A549 treated with ZK216348 at 1 μM for 4 hours (cell line): ENCODE measurements at places on chromosomes 2 and 18. TPM values are rescaled to one million over a fixed set of nuclear protein-coding genes. Genes with fewer than 3 reads are reported as not detected.

Gene RTTN
- 3.5 to 6.8 TPM (median 5.8 TPM) in 5 replicates for total RNA-seq

Gene TEKT4
- total RNA-seq, result not detected in 5 replicates

Gene CAPN14
- total RNA-seq, result 0.06 to 0.07 TPM in 2 of 5 replicates, not detected in the others

Gene FAHD2A
- total RNA-seq, result 25.5 to 34.0 TPM (median 30.1 TPM) in 5 replicates

Gene TMX3
- 15.7 to 24.2 TPM (median 21.4 TPM) in 5 replicates for total RNA-seq

Gene MC4R
- total RNA-seq, result not detected in 5 replicates

Gene SLC5A7
- not detected in 5 replicates for total RNA-seq

Gene RNU2-63P
- not detected in 5 replicates for total RNA-seq

Gene CCBE1
- 7.6 to 16.2 TPM (median 11.4 TPM) in 5 replicates for total RNA-seq

Gene UGT1A9
- 3.7 to 7.2 TPM (median 5.0 TPM) in 5 replicates for total RNA-seq

Gene LYG1
- total RNA-seq, result 0.97 to 2.5 TPM (median 2.4 TPM) in 5 replicates

Gene REG3G
- total RNA-seq, result not detected in 5 replicates

Gene RIT2
- not detected in 5 replicates for total RNA-seq

Gene AMMECR1L
- total RNA-seq, result 14.3 to 19.7 TPM (median 19.0 TPM) in 5 replicates

Gene ERICH2
- total RNA-seq, result not detected in 5 replicates

Gene DLX1
- 2.6 to 3.7 TPM (median 3.2 TPM) in 5 replicates for total RNA-seq

Gene ERFE
- 6.0 to 9.9 TPM (median 9.1 TPM) in 5 replicates for total RNA-seq

Gene PFN4
- total RNA-seq, result 1.0 to 1.3 TPM (median 1.1 TPM) in 5 replicates

Gene VPS4B
- total RNA-seq, result 17.2 to 24.4 TPM (median 23.6 TPM) in 5 replicates

Gene IL36B
- 0.15 to 0.37 TPM in 2 of 5 replicates, not detected in the others for total RNA-seq

Gene SLC16A14
- total RNA-seq, result 0.64 to 1.0 TPM (median 0.99 TPM) in 5 replicates

Gene GKN2
- total RNA-seq, result 2.7 to 6.0 TPM (median 3.7 TPM) in 5 replicates

Gene FAP
- not detected in 5 replicates for total RNA-seq

Gene MRO
- 0.13 to 0.26 TPM (median 0.23 TPM) in 5 replicates for total RNA-seq

Gene FOXD4L1
- total RNA-seq, result 0.25 to 0.50 TPM (median 0.28 TPM) in 5 replicates

Gene OTOS
- not detected in 5 replicates for total RNA-seq

Gene NCKAP5
- total RNA-seq, result 0.79 to 1.4 TPM (median 1.1 TPM) in 5 replicates

Gene CKAP2L
- total RNA-seq, result 10.2 to 20.6 TPM (median 14.9 TPM) in 5 replicates

Gene SLC4A1AP
- total RNA-seq, result 30.4 to 42.7 TPM (median 31.5 TPM) in 5 replicates

Gene SALL3
- total RNA-seq, result not detected in 5 replicates

Gene PAIP2B
- total RNA-seq, result 0.16 to 0.36 TPM (median 0.34 TPM) in 5 replicates

Gene TMEFF2
- 0.33 to 0.85 TPM (median 0.38 TPM) in 5 replicates for total RNA-seq

Gene ANTXR1
- total RNA-seq, result 101 to 155 TPM (median 144 TPM) in 5 replicates

Gene SCYGR1
- not detected in 5 replicates for total RNA-seq

Gene HOXD8
- total RNA-seq, result 4.5 to 6.3 TPM (median 5.7 TPM) in 5 replicates

Gene NOSTRIN
- 1.4 to 3.3 TPM (median 1.8 TPM) in 5 replicates for total RNA-seq

Gene RAD51AP2
- not detected in 5 replicates for total RNA-seq

Gene CELF4
- total RNA-seq, result not detected in 5 replicates

Gene CPS1
- 7.5 to 12.3 TPM (median 10.7 TPM) in 5 replicates for total RNA-seq

Gene MARCO
- total RNA-seq, result 0.14 TPM in 1 of 5 replicates, not detected in the others

Gene DOCK10
- 28.3 to 39.3 TPM (median 33.5 TPM) in 5 replicates for total RNA-seq

Gene MYL12B
- total RNA-seq, result 375 to 441 TPM (median 388 TPM) in 5 replicates

Gene NT5C1B
- total RNA-seq, result not detected in 5 replicates

Gene TMEM163
- 0.07 TPM in 2 of 5 replicates, not detected in the others for total RNA-seq

Gene ABCG5
- not detected in 5 replicates for total RNA-seq

Gene SULT1C4
- 0.27 TPM in 1 of 5 replicates, not detected in the others for total RNA-seq

Gene ACKR3
- 12.0 to 26.8 TPM (median 19.4 TPM) in 5 replicates for total RNA-seq

Gene BMPR2
- total RNA-seq, result 10.2 to 16.8 TPM (median 14.3 TPM) in 5 replicates

Gene CIB4
- total RNA-seq, result 0.44 to 0.93 TPM (median 0.52 TPM) in 3 of 5 replicates, not detected in the others

Gene FTCDNL1
- 2.6 to 3.6 TPM (median 3.1 TPM) in 5 replicates for total RNA-seq

Gene COX5B
- total RNA-seq, result 236 to 332 TPM (median 305 TPM) in 5 replicates
